ENCODE measurements at places on chromosomes 11 and 22.

- DNase-seq: no peak
These were observed 2.3 kb upstream of the ST3GAL4 start for GRCh38 chr11:126352934-126353801.

GRCh38 chr11:46357483-46357936 lies 10.2 kb downstream of the DGKZ start:
- no peak for DNase-seq

DNA sequence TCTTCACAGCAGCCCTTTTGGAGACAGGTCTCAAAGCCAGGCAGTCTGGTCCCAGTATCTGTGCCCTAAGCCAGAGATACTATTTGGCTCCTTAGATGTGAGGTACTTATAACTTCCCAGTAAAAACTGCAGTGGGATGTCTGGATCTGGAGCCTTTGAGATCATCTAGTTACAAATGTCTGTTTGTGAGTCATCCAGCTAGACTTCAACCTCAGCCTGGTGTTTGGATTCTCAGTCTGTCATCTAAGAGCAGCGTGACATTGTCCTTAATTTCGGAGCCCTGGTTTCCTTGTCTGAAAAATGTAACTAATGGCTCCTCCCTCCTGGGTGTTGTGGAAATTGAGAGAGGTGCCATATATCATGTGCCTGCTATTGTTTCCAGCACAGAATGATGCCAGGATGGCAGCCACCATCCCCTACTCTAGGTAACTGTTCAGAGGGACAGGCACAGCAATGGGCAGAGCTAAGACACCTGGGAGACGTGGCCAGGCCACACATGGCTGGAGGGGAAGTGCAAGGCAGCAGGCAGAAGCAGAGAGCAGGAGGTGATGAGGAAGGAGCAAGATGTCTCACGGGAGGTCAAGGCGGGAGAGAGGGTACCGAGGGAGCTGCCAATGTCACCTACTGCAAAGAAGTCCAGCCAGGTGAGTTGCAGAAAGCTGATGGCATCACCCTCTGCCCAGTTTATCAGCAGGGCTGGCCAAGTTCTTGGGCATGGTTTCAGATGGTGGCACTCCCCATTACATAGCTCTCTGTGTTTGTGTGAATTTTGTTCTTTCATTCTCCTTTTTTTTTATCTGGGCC lies 20.6 kb upstream of the ST3GAL4 start:
- no peak for DNase-seq

DNA sequence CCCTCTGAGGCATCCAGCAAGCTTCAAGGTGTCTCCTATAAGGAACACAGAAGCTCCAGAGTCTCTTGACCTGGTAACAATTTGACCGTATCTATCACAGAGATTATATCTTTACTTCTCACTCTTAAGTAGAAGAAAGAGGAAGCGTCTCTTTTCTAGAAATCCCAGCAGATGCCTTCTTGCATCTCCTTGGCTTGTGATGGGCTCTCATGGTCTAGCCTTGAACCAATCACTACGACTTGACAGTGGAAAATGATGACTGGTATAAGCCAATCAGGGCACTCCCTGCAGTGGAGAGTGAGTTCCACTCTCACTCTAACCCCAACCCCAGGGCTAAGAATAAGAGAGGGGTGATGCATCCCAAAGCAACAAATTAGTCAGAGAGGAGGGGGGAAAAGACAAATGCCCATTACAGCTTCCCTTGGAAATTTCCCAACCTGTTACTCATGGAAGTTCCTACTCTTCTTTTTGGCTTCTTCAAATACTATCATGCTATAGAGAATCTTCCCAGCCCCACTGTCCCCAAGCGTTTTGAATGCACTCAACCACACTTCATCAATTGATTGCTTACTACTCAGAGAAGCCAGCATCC lies 293.5 kb downstream of the MN1 start:
- DNase-seq: no peak

DNA sequence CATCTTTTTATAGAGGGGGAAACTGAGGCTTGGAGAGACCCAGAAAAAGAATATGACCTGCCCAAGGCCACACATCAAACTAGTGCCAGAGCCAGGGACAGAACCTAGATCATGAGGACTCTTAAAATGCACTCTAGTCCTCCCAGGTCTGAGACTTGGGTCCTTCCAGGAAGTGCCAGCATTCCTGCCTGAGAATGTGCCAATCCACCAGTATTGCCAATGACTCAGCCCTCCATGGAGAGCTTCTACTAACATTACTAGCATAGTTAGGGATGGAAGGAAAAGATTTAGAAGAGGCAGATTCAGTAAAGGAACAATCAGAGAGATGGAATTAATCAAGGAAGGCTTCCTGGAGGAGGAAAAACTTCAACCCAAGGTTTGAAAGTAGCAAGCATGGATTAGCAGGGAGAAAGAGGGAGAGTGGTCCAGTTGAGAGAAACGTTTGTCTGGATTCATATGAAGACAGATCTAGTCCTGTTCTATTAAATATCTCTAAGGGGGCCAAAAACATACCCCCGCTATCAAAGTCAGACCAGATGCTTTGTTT lies 20.1 kb upstream of the SMIM35 start:
- no peak for DNase-seq

DNA sequence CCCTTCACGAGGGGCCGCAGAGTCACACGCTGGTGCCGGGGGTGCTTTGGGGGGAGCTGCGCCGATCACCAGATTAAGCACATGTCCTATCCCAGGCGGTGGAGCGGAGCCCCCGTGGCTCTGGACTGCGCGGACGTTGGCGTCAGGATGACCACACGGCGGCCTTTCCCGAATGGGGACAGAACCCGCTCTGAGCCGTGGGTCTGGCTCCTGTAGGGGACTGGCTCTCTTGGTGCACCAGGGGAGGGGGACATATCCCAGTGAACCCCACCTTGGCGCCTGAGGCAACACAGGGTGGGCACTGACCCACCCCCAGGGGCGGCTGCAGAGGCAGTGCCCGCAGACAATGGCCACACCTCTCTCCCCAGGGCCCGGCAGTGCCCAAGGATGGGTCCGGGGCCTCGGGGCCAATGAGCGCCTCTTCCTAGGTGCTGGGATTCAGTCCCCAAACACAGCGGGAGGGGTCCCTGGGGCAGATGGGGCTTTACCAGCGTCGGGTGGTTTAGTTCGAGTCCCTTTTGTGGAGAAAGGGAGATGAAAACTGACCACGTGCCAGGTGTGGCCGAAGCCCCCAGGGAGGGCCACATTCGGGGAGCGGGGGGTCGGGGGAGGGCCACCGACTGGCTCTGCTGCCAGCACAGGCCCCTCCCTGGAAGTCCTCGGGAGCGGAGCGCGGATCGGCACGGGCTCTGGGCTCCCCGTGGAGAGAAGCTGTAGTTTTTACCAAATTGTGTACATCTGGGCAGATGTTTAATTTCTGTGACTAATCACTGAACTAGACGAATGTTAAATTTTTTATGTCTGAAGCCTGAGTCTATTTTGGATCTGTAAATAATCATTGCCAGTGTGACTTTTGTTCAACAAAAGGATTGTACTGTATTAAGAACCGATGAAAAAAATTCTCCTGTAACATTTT lies 58.9 kb downstream of the GRAMD4 start:
- DNase-seq: no peak

- DNase-seq: peak; percentile 53
These were observed 32.9 kb downstream of the TST start for GRCh38 chr22:36986242-36986821.

DNA sequence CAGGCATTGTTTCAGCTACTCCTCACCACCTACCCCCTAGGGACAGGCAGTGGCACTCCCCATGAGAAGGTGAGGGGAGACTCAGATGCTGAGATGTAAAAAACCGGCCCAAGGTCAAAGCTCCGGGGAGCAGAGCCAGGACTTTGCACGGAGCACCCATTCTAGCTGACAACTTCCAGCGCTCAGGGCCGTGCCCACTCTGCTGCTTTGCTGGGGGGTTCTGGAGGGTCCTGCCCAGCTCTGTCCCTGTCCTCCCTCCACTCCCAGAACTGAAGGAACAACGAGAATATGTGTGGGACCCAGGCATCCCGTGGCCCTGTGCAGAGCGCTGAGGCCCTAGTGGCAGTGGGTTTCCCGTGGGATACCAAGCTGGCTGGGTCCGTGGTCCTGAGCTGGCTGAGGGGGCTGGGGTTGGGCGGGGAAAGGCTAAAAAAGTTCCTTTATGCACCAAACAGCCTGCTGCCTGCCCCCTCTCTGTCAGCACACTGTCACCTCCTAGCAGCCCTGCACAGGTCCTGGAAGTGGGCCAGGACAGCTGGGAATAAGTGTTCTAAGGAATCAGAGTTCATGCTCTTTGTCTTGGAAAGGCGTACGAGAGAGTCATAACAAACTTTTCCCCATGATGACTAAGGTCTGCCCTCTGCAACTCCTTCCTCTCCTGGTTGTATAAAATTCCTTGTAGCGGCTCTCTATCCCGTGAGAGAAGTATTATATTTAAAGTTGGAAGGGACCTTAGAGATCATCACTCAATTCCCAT lies 1.9 kb downstream of the MS4A10 start:
- DNase-seq: no peak

DNA sequence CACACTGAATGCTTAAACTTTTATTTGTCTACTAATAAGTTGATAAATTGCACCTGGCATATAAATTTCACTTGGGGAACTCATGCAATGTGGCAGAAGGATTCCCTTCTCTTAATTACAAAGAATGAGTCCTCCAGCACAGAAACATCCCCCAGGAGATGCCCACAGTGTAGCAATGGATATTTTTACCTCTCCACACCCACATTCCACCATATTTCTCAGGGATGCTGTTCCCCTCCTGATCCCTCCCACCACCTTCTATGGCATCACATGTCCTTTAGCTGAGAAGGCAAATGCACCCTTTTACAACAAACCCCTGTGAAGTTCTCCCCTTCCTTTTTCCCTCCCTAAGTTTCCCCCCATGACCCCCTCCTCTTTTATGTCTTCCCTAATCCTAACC lies 56.1 kb upstream of the UBASH3B start:
- no peak for DNase-seq

DNA sequence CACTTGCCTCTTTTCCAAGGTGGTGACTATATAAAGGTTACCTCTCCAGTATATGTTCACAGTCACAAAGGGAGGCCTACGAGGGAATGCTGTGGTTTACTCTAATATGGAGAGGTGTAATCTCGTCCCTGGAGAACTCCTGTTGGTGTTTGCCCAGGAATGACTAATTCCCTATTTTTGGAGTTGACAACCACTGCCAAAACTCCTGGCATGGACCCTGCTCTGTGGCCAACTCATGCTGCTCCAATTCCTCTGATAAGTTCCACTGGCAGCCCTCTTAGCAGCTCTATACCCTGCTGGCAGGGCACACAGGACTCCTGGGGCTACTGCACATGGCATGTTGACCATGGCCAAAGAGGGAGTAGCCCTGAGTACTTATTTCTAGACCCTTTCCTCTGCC lies 418.7 kb upstream of the ANO5 start:
- DNase-seq: no peak

DNA sequence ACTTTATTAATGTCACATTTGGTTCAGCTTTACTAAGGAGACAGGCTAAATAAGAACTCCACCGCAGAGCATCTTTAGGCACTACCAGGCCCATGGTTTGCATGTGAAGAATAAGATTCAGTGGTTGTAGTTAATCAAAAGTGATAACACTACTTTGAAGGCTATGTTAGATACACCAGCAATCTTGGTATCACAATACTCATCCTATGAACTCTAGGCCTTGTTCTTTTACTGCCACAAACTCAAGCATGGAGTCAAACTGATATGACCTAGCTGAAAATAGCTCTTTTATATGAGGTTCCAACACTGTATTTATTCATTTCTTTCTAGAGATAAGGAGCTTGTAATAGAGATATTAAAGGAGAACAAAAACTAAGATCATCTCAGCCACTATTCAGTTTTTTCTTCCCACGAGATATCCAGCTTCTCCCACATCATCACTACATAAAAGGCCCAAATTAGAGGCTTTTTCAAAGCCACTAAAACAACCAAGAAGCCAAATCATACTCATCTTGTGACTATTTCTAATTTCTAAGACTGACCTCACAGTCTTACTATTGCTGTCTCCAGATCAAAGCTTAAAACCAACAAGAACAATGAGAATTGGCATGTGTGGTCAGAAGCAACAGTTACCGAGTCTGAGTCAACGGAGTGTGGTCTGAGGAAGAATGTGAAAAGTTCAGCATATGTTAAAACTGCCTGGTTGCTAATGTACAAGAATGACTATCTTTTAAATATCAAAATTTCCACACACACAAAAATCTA lies 25.1 kb upstream of the GUCY1A2 start:
- DNase-seq: no peak

DNA sequence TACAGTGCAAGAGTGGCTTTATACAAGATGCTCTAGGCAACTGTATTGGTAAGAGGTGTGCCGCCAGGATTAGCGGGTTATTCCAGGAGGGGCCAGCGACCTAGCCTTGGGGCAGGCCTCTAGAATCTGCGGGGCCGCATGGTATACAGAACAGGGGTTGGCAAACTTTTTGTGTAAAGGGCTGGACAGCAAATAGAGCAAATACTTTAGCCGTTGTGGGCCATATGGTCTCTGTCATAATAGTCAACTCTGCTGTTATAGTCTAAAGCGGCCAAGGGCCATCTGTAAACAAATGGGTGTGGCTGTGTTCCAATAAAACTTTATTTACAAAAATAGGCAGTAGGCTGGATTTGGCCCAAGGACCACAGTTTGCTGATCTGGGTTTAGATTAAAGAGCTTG lies 32.6 kb downstream of the FBLN1 start:
- DNase-seq: no peak

Measured in activated CD4-positive, alpha-beta T cell treated with anti-CD3 and anti-CD28 coated beads for 24 hours (primary cell).